Nephron progenitor cell (in vitro differentiated cells): ENCODE measurements at places on chromosomes 13 and 19.

- DNase-seq, result no peak
Measured at GRCh38 chr19:7897292-7897691, 6.4 kb upstream of the MAP2K7 start.

DNA sequence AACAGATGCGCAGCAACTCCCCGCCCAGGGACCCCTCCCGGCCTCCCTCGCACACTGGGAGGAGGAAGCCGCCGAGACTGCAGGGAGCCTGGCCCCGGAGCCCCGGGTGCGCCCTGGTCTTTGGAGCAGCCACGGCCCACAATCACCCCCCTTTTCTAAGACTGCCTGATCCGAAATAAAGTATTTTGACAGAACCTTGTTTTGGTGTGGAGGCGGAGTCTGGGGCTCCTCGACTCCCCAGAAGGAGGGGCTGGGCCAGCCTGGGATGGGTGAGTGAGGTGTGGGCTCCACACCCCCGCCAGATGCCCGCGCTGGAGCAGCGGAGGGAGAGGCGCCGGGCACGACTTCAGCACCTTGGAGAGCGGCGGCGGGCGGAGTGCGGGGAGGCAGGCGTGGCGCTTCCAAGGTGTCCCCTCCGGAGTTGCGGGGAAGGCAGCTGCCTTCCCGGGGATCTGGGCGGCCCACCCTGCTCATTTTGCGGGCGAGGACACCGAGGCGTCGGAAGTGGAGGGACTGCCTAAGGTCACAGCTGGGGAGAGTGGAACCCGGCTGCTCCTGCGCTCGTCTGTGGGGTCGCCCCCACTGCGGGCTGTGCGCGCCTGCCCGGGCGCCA, 9.4 kb downstream of the SIRT6 start:
- peak; percentile 98 for DNase-seq

DNA sequence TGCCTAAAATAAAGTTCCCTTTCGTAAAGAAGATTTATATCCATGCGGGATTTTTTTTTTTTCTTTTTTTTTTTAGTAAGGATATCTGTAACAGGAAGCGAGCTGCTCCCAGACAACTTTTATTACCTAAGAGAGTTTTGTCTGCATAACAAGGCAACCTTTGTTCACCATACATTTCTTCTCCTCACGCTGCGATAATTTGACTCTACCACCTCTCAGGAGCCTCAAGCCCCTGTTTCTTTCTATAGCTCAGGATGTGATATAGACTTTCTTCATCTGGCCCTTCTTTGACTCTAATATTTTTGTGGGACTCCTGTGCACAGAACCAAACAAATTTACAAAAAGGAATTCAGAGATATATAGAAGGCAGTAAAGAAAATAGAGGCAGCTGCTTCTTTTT, 1053.7 kb upstream of the SPRY2 start:
- no peak for DNase-seq

DNA sequence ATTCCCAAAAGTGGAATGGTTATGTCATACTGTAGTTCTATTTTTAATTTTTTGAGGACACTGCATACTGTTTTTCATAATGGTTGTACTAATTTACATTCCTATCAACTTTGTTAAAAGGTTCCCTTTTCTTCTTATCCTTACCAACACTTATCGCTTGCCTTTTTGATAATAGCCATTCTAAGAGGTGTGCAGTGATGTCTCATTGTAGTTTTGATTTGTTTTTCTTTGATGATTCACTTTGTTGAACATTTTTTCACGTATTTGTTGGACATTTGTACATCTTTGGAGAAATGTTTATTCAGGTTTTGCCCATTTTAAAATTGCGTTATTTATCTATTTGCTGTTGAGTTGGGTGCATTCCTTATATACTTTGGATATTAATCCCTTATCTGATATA, 188.8 kb upstream of the SPRY2 start:
- DNase-seq, result no peak

GRCh38 chr13:50320271-50320862, 305.1 kb downstream of the KCNRG start:
- DNase-seq, result no peak

DNA sequence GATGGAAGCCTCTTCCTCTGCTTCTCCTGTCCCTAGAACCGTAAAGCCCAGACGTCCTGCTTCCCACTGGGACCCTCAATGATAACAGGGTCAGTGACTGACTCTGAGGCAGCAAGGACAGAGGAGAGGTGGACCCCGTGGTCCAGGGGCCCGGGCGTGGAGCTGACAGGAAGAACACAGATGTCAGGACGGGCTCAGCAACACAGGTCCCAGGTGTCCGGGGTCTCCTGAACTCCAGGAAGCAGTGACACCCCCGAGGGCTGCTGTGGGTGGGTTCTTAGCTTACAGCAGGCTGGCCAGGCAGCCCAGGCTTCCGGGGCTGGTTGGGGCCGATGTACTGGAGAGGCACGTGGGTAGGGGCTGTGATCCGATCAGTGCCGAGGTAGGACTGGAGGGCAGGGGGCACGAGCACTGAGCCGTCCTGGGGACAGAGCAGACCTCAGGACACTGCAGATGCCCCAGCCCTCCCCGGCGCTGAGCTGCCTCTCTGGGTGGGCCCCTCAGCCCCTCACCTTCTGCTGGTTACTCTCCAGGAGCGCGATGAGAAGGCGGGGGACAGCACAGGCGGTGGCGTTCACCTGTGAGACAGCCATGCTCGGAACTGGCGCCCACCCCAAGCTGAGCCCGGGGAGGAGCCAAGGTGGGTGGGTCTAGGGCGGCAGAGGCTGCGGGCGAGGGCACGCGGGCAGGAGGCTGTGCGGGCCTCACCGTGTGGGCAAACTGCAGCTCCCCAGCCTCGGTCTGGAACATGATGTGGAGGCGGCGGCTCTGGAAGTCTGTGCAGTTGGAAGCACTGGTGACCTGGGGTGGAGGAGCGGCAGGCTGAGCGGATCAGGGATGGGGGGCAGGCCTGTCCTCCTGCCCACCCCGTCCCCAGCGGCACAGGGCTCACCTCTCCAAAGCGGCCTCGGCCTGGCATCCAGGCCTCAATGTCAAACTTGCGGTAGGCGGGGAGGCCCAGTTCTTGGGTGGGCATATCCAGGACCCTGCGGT, 3.6 kb upstream of the CCER2 start:
- DNase-seq, result no peak

DNA sequence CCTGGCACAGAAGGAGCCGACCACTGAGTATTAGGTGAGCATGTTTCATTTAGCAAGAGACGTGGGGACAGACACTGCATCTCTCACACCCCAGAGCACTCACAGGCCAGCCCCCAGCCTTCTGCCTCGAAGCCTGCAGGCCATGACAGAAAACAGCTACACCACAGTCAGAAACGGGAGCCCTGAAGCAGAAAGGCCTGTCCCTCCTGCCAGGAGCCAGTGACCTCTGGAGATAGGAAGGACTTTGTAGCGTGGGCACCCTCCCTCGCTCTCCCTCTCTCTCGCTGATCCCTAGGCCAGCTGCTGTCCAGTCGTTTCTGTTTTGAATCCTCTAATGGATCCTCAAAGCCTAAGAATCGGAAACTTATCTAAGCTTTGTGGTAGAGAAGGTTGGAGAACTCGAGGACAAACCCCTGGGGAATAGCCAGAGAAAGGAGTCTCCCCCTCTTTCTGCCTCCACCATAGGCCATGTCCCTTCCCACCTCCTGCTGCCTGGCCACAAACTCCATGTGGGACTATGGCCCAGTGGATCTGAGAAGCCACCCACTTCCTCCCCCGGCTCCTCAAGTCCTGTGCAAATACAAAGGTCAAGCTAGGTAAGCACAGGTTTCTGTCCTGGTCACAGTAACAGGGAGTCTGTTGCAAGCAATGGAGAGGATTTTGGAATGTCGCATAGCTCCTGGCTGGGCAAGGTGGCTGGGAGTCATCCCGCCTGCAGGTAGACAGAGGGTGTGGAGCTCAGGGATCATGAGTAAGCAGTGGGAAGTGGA, 95.1 kb downstream of the NUFIP1 start:
- no peak for DNase-seq

DNA sequence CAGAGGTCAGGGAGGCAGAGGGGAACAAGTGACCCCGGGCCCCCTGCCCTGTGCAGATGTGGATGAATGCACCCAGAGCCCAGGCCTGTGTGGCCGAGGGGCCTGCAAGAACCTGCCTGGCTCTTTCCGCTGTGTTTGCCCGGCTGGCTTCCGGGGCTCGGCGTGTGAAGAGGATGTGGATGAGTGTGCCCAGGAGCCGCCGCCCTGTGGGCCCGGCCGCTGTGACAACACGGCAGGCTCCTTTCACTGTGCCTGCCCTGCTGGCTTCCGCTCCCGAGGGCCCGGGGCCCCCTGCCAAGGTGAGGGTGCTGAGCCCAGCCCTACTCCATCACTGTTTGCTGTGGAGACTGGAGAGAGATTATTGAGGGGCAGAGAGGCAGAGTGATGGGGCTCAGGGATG, 9.9 kb downstream of the LTBP4 start:
- DNase-seq, result no peak

GRCh38 chr13:51105046-51105445, 6.0 kb downstream of the C13orf42 start:
- no peak for DNase-seq

DNA sequence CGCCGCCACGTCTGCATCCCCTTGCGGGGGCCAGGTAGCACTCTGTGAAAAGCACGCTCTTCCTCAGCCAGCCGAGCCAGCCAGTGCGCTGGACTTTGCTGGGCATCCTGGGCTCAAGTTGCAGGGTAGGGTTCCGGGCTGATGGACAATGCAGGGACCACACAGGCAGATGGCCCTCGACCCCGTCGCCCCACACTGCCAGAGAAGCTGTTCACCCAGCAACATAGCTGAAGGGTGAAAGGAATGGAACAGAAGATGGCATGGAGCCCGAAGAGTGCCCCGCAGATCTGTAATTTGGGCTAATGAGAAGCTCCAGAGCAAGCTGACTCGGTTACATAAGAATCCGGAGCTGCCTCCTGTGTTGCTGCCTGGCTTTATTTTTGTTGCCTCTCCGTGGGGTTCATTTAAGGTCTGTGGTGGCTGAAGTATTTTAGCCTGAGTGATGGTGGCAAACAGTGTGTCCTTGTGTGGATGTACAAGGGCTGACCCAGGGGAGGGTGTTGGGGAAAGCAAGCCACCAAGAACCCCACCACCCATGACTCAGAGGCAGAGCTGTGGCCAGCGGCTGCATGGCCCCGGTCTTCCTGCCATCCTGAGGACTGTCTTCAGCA, 105.8 kb downstream of the SOX1 start:
- peak; percentile 20 for DNase-seq

DNA sequence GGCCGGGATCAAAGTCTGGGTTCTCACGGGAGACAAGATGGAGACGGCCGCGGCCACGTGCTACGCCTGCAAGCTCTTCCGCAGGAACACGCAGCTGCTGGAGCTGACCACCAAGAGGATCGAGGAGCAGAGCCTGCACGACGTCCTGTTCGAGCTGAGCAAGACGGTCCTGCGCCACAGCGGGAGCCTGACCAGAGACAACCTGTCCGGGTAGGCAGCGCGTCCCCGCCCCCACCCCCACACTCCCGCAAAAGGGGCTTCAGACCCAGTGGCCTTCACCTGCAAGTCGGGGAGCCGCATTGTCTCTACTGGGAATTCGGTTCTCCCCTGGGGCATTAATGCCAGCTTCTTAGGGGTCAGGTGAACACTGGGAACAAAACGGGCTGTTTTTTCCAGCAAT, 114.7 kb upstream of the MCF2L start:
- DNase-seq, result no peak

DNA sequence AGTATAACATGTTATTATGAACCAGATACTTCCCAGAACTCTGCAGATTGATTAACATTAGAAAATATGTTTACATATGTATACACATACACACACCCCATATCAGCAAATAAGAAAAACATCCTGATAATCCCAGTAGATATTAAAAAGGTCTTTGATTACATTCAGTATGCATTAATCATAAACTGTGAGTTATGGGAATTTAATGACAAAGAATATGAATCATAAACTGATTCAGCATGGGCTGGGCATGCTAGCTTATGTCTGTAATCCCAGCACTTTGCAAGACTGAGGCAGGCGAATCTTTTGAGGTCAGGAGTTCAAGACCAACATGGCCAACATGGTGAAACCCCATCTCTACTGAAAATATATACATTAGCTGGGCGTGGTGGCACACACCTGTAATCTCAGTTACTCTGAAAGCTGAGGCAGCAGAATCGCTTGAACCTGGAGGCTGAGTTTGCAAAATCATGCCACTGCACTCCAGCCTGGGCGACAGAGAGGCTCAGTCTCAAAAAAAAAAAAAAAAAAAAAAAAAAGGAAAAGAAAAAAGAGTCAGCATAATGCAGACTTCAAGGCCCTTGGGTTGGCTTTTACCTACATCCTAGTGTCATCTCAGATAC, 581.9 kb upstream of the PRR20A start:
- no peak for DNase-seq

DNA sequence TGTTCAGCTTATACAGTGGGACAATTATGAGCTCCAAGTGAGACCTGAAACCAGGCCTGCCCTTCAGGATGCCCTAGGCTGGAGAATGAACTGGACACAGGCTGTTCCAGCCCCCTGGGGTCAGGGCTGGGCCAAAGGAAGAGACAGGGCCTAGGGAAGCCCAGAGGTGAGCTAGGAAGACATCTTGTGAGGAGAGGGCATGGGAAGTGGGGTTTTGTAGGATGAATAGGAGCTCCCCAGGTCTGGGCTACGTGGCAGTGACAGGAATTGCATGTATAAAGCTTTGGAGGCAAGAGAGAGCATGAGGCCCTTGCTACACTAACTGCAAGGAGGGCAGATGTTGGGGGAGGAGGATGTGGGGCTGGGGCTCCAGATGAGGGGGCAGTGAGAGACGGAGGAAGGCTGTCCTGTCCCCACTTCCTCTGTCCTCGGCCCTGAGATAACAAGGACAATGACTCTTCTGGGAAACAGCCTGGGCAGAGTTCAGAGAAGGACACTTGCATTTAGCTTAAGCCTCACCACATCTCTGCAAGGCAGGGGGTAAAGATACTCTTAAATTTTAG, 1.5 kb upstream of the TBXA2R start:
- DNase-seq, result no peak

GRCh38 chr13:51269039-51269438, 46.8 kb downstream of the FAM124A start:
- DNase-seq, result no peak

DNA sequence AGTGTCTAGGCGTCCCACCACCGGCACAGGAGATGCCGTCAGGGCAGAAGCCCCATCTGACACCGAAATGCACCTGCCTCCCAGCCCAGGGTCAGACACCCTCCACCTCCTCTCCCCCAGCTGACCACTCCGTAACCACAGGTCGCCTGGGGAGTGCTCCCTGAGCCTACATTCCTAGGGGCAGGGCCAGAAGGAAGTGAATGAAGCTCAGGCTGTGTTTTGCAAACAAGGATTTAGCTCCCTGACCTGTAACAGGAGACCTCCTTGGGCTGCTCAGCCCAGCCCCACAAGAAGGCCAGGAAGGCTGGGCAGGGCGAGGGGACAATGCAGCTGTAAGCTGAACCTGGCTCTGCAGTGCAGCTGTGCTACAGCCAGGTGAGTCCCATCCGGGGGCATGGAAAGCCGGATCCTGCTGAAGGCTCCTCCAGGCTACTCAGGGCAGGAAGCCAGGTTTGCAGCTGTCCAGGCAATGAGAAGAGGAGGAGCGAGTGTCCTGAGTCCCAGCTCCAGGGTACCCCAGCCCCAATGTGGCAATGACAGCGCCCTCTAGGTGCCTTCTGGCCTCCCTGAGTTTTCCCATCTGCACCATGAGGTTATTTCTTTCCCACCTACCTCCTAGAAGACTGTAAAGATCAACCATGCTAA, 42.1 kb downstream of the RHPN2 start:
- DNase-seq, result peak; percentile 23
